ENCODE measurements at places on chromosomes 7 and 10.

- DNase-seq: no peak
These were observed 30.9 kb downstream of the DNAJC1 start for GRCh38 chr10:21972584-21972983.

DNA sequence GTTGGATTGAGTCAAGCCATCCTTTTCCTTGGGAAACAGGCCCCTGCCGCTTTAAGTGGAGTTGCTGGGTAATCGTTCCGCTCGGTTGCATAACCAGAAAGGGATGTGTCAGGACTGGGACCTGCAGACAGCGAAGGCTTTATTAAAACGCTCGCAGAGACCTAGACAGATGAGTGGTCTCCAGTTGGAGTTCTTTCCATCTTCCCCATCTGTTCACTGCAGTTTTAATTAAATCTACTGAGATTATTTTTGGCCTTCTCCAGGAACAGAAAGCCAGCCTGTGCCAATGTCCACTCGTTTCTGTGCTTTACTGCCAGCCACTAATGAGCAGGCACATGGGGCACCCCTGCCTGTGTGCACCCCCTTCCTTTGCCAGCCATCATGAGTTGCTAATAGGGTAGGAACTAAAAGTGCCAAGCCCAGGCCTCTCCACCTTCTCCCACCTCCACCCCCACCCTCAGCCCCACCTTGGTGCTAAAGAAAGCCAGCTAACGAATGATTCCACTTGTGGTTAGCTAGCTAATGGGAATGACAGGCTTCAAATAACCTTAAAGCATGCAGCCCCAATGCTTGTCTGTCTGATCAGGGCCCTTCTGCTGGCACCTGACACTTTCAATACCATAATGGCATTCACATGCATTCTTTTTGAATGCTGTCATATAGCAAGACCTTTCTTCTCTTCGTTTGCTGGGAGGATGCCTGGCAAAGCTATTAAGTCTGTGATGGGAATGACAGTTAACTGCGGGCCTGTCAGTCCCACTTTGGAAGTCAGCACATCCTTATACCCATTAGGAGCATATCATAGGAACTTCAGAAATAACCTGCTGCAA lies 556.8 kb upstream of the GALNT17 start:
- DNase-seq: no peak

DNA sequence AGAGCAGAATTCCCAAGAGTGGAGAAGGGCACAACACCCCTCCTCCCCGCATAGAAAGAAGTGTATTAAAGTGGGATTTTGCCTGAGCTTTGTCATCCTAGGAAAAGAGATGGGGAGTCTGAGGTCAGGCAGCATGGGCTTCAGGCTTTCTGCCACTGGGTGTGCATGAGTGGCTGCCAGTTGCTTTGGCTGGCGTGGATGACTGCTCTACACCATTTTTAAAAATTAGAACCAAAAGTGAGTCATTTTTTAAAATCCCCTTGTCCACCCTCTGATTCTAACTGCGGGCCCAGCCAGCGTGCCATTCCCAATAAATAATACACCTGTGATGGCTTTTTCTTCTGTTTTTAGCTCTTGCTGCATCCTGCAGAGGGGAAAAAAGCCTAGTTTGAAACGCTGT lies 13.4 kb downstream of the SLC29A3 start:
- DNase-seq: no peak

DNA sequence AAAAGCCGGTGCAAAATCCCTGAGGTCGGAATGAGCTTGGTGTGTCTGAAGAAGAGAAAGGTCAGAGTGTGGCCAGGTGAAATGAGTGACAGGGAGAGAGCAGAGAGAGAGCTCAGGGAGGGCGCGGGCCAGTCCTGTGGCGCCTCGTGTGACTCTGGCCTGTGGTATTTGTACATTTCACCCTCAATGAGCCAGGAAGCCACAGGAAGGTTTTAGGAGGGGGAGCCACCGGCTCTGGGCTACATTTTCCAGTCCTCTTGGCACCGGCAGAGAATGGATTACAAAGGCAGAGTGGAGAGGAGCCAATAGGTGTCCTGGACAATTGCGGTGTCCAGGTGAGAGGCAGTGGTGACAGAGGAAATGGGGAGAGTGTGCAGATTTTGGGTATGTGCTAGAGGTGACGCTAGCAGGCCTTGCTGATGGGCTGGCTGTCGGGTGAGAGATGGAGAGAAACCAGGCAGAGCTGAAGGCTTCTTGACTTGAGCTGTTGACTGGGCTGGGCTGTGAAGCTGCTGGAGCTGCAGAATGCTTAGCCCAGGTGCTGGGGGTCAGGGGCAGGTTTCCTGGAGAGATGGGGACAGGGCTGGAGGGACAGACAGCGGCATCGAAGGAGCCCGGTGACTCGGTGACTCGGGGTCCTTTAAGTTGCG lies 38.1 kb downstream of the COL13A1 start:
- DNase-seq: no peak

DNA sequence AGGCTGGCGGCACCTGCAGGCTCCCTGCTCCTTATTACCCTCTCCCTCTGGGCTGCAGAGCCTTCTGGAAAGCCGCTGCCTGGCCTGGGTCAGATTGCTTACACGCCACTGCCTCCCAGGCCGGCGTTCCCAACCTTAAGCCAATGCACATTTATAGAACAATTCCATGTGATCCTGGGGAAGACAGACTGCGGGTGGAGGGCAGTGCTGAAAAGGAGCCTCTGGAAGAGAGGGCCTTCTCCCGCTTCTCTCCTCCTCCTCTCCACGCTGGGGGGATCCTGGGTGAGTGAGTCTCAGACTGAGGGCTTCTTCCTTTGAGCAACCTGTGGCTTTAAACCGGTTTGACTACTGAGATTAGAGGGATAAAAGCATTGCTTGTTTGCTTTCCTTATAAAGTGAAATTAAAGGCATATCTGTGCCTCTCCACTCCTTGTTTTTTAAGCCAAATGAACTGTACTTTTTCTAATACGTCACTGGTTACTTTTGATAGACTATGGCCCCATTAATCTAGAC lies 5.5 kb downstream of the TACC2 start:
- no peak for DNase-seq

- peak; percentile 66 for DNase-seq
These were observed 2.5 kb downstream of the SH3PXD2A start for GRCh38 chr10:103852856-103853255.

GRCh38 chr7:108533712-108534111 lies 7.8 kb upstream of the PNPLA8 start:
- no peak for DNase-seq

GRCh38 chr10:89207181-89207800 lies at the start of gene CH25H:
Gene CH25H, minus strand, starts transcription at chr10:89207317. Its CDS starts 25 bp downstream, at chr10:89207292.
- peak; percentile 80 for DNase-seq

DNA sequence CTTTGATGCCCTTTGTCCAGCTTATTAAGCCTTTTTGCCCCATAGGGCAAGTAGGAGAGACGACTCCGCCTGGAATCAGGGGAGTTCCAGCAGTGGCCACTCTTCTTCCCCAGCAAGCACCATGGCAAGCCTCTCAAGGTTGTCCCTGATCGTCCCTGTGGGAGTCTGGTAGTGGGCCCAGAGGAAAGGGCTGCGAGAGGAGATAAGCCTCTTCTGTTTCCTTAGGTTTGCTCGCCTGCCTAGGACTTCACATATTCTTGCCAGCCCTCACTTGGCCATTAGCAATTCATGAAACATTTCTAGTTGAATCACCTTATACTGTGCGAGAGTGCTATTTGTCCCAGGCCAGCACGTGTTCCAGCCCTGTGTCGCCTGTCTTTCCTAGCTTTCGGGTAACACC lies 47.8 kb upstream of the CPN1 start:
- no peak for DNase-seq

- no peak for DNase-seq
These were observed 27.1 kb upstream of the CC2D2B start for GRCh38 chr10:95880704-95881103.

DNA sequence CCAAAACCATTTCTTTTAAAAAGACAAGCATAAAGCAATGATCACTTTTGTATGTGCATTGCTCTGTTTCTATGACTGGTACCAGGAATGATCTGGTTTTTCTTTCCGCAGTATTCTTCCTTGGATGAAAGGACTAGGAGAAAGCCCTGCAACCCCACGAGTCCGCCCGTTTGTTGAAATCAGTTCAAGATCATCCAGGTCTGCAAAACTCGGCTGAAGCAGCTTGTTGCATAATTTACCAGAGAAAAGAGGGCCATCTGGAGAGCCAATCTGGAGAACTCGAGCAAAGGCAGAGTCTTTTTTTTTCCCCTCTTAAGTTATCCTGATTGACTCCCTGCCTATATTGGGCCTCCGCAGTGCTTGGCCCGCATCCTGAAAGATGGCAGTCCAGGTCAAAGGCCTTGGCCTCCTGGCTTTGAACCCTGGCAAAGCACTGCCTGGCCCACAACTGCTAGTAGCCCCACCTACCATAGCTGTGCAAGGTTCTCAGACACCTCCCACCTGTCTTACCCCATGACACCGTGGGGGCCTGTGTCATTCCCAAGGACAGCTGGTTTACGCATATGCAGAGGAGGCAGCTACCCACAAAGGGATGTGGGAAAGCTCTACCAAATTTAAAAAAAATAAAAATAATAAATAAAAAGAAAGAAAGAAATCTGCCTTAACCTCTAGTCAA lies 572.2 kb downstream of the INHBA start:
- no peak for DNase-seq

GRCh38 chr10:29181936-29182335 lies 106.9 kb upstream of the LYZL1 start:
- DNase-seq: no peak

DNA sequence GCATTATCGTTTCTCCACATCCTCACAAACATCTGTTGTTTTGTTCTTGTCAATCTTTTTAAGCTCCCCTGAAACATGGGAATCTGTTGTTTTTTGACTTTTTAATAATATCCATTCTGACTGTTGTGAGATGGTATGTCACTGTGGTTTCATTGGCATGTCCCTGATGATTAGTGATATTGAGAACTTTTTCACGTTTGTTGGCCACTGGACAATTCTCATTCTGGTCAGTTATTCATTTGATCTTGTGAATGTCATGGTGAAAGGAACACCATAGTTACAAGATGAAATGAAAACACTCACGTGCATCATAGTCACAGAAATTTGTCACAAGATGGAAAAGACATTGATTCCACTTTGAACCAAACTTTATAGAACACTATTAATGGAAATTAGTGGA lies 20.5 kb upstream of the SGCE start:
- no peak for DNase-seq

- DNase-seq: peak; percentile 41
These were observed 131.0 kb upstream of the C1GALT1 start for GRCh38 chr7:7051206-7051877.

- DNase-seq: no peak
These were observed 261.5 kb downstream of the SNX10 start for GRCh38 chr7:26553128-26553527.

DNA sequence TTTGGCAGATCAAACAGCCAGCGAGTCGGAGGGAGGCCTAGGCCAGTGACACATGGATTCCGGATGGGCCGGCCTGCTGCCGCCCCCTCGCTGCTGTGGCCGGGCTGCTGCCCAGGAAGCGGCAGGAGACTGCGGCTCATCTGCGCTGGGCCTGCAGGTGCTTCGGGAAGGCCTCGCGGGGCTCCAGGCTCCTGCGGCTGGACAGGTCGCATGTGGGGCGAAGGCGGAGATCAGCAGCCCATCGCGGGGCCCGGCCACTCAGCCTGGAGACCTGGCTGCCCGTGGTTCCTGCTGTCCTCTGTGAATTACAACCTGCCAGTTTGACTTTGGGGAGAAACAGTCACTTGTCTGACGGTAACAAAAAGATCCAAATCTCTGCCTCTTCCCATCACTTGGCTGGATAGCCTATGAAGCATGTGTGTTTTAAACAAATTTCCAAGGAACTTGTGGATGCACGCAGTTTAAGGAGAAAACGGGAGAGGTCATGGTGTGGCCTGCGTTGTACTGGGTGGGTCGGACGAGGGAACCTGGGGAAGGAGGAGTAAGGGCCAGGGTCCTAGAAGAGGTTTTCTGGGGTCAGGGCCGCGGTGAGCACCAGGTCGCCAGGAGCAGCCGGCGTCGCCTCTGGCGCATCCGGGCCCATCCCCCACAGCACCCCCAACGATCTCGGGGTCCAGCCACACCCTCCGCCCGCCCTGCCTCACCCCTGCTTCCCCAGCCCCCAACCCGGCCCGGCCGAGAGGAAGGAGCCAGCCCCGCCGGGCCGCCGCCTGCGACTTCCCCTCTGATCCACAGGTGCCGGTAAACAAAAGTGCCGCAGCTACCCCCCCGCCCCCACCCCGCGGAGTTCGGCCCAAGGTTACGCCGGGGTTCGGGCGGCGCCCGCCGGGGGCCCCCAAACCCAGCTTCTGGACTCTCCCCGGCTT lies 1.6 kb downstream of the SPOCK2 start:
- DNase-seq: no peak

- no peak for DNase-seq
These were observed 86.7 kb downstream of the PRKAG2 start for GRCh38 chr7:151790095-151790829.

- no peak for DNase-seq
These were observed 80.8 kb downstream of the CD36 start for GRCh38 chr7:80719261-80719660.

GRCh38 chr10:15121707-15122106 lies 24.6 kb downstream of the RPP38 start:
- DNase-seq: no peak

- DNase-seq: peak; percentile 82
These were observed 26.1 kb downstream of the PLAC9 start for GRCh38 chr10:80158598-80159127.

GRCh38 chr7:24152877-24153472 lies 131.0 kb upstream of the NPY start:
- no peak for DNase-seq

DNA sequence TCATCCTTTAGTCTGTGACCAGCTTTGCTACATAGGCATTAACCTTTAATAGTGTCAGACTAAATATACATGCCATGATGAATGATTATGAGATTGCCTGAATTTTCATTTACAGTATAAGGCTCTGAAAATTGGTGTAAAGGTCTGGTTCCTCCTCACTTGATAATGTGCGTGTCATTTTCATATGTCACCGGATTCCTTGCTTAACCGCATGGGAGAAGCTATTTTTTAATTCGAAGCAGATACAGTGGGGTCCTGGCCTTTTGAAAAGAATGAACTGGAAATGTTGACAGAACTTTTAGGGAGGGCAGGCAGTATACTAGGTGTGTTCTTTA lies 192.4 kb upstream of the SH2B2 start:
- DNase-seq: no peak

DNA sequence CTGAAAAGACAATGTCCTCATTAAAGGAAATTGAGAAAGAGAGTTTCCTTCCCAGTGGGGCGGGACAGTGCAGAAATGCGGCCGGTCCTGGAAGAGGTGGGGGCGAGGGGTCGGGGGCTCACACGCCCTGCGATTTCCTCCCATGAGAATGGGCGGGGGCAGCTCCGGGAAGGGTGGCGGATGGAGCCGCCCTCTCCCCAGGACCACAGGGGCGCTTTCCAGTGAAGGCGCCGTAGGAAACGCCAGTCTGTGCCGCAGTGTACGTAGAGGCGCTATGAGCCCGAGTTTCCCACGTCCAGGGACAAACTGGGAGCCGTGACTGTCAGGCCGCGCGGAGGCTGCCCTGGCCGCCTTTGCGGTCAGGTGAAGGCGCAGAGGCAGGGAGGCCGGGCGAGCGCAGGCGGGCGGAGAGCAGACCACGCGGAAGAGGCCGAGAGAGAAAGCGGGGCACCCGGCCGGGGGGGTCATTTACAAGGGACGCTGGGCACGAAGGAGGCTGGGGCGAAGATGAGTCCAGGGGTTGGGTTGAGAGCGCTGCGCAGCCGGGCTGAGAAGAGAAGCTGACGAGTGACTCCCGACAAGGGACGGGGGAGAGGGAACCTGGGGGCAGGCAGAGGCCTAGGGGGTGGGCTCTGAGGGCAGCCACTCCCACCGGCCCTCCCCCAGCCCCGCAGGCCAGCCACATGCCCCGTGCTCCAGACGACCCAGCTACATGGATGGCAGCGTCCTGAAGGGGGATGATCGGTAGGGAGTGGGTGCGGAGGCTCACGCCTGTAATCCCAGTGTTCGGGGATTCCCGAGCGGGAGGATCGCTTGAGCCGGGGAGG lies 45.0 kb downstream of the ALOX5 start:
- DNase-seq: peak; percentile 83

- DNase-seq: no peak
These were observed 14.2 kb upstream of the FOXK1 start for GRCh38 chr7:4667776-4668509.
